ENCODE measurements at places on chromosomes 12 and 14. TPM values are rescaled to one million over a fixed set of nuclear protein-coding genes. Genes with fewer than 3 reads are reported as not detected.

GRCh38 chr14:95998656-95999055 lies 40.5 kb upstream of the C14orf132 start:
- DNase-seq, result no peak

Gene HEATR5A
- total RNA-seq, result 74.2 TPM

DNA sequence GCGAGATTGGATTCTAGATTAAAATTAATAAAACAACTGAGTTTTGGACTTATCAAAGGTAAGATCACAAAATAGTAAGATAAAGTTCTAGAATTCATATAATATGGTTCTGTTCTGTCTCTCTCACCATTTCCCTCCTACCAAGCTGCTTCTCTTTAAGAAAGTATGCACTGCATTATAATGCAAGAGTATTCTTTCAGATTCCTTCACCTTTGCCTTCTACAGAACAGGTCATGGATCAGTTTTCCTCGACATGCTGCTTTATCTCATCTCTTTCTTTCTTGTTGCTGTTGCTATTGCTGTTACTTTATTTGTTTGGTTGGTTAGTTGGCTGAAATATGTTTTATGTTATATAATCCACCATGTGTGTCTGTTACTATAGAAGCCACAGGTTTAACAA lies 357.0 kb downstream of the NAV3 start:
- no peak for DNase-seq

Gene ATL1
- 93.4 TPM for total RNA-seq

GRCh38 chr14:45253070-45253753 lies at the start of gene MIS18BP1:
MIS18BP1 (minus strand) TSS chr14:45253202; CDS start chr14:45247286, 5,916 bp downstream.
- DNase-seq, result peak; percentile 92

DNA sequence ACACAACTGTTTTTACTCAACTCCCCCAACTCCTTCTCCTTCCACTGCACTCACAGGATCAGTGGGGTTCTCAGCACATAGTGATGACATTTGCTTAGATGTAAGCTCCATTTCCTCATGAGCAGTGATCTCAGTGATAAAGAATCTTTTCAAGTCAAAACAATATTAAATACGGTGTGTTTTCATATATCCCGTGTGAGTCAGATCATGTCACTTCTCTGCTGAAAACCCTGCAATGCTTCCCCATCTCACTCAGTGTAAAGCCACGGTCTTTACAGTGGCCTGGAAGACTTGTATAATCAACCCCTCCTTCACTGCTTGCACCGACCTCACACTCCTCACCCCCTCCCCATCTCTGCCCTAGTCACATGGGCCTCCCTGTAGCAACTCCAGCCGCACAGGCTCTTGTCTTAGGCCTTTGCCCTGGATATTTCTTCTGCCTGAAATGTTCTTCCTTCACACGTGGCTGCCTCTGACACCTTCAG lies 149.7 kb upstream of the ARHGAP5 start:
- no peak for DNase-seq

- DNase-seq, result no peak
These were observed 1337.4 kb downstream of the FSCB start for GRCh38 chr14:43169722-43170121.

DNA sequence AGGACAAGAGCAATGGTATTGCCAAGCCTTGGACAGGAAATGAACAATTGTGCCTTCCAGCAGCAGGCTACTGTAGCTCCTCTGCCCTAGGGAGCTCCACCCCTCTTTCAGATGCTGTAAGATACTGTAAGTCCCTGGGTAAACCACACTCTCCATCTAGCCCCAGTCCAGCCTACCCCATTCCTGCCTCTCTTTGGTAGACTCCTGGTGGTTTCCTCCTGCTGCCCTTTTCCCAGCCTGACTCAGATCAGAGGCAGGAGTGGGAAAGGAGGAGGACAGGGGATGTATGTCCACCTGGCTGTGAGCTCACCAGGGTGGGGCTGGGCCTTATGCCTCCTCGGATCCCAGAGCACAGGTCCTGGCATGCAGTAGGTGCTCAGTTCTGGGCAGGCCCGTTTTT lies 174.6 kb downstream of the ESRRB start:
- no peak for DNase-seq

DNA sequence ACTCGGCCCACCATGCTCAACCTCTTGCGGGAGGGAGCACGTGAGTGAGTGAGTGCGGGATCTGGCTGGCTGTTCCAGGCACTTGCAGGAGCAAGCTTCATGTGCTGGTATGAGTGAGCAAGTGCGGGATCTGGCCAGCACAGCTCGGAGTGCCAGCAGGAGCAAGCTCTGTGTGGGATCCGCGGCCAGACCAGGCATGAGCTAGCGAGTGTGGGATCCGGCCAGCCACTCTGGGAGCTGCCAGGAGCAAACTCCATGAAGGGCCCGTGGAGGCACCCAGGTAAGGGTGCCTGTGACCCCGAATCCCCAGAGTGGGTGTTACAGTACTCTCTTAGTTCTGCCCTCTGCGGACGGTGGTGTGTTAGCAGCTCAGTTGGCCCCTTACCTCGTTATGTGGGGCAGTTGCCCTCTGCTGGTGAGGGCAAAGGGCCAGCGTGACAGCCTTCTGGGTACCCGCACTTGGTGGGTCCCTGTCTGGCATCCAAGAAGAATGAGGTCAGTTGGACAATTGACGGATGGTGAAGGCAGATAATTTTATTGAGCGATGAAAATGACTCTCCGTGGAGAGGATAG lies 38.3 kb downstream of the RAD51B start:
- no peak for DNase-seq

Gene RHOJ
- 11.9 TPM for total RNA-seq

DNA sequence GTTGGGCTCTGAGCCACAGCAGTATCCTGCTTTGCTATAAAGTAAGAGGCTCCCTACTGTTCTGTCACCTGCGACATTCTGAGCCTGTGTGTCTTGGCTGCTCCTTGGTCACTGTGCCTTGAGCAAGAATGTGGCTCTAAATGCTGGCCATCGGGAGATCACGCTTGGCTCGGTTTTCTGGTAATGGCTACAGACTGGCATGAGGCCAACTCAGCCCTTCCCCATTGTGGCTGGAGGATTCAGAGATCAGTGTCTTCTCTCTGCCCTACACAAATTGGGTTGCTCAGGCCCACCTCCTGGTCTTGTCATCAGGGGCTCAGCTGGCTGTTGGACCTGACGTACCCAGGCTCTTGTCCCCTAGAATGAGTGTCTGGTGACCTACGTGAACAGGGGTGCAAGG lies 94.5 kb downstream of the PLXNC1 start:
- peak; percentile 33 for DNase-seq

DNA sequence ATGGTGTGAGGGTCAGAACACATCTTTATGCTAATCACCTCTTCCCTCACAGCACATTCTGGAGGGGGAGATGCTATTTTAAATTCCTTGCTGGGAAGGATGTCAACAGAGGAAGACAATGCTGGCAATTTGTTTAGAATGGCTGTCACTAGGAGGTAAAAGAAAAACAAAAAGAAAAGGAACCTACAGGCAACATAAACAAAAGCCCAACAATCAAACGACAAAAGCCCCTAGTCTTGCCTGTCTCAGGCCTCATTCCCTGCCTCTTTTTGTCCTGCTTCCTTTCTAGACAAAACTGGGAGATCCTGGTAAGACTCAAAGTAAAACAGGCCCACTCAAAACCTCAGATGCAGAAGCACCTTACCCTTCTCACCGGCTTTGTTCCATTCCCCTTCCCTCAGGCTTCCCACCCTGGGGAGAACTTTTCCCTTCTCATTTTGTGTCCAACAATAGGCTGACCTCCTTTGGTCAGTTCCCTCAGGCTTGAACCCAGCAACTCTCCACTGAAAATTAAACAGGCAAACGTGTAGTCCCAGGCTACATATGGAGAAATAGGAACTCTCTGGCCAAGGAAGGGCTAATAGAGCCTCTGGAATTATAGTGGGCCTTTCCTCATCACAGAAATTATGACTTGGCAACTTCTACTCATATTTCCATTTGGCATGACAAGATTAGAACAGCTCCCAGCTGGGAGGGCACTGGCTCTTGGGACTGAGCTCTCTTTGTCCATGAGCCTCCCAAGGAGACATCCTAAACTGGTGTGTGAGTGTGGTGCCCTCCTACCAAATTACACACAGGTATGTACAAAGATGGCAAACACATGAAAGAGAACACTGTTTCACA lies 193.0 kb downstream of the MON2 start:
- peak; percentile 69 for DNase-seq

GRCh38 chr14:85856430-85856829 lies 326.5 kb downstream of the FLRT2 start:
- DNase-seq, result no peak

DNA sequence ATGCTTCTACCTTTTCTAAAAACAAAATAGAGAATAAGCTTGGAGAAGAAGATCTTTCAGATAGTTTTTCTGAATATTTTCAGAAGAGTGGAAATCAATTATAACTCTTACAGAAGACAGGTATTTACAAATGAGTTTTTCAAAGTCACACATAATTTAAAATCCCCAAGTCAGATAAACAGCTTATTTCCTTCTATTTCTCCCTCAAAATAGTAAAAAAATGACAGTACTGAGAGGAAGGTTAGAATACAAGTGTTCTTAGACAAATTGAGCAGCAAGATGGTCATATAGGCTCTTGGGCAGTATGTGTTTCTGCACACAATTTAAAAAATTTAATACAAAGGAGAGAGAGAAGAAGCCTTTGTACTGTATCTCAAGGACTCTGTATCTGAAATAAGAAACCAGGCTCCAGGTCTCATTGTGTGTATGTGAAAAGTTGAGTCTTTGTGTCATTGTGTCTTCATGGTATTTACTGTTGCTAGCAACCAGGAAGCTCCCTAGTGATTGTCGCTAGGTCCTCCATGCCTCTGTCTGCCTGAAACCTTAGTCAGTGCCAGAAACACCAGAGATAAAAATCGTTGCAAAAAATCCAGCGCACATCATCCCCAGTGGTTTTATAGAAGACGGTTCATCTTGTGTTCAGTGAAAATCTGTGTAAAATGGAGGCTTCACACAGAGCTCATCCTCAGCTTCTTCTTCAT lies 12.9 kb upstream of the TUBA1A start:
- DNase-seq, result peak; percentile 74

DNA sequence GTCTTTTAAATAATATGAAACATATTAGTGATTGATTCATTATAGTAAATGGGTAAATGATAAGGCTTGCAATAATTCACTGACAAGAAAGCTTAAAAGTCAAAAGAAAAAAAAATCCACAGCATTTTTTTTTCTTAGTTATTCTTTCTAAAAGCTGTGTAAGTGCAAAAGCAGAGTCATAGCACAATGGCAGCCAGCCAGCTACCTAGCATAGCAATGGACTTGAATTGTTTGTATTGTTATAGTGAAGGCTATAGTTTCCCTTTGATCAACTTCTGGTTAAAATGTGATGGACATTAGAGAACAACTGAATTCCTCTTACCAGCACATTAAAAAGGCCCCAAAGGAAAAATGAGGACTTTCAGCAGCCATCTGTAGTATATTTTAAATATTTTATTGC lies 232.1 kb downstream of the NAV3 start:
- no peak for DNase-seq

DNA sequence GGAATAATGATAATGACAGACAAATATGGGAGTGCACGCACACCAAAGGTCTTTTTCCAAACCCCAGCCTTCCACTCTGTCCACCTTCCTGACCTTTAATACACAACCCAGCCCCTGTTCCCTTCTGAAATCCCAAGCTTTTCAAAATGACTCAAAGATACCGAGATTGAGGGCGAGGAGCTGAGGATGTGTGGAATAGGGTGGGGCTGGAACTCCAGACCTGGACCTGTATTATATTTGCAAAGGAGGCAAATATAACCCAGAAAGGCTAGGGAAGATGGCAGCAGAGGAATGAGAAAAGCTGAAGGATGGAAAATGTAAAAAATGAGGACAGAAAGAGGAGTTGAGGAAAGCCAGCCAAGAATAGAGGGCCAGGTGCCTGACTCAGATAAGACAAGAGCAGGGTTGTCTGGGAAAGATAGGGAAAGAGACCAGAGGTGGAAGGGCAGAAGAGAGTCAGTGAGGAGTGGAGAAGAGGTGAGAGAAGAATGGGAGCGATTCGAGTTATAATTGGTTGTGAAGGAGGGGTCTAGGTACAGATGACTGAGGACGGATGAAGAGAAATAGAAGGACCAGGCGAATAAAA lies 1.0 kb upstream of the PTMS start:
- no peak for DNase-seq

Gene DTX1
- total RNA-seq, result 14.4 TPM

Gene ACOT6
- 0.11 TPM for total RNA-seq

DNA sequence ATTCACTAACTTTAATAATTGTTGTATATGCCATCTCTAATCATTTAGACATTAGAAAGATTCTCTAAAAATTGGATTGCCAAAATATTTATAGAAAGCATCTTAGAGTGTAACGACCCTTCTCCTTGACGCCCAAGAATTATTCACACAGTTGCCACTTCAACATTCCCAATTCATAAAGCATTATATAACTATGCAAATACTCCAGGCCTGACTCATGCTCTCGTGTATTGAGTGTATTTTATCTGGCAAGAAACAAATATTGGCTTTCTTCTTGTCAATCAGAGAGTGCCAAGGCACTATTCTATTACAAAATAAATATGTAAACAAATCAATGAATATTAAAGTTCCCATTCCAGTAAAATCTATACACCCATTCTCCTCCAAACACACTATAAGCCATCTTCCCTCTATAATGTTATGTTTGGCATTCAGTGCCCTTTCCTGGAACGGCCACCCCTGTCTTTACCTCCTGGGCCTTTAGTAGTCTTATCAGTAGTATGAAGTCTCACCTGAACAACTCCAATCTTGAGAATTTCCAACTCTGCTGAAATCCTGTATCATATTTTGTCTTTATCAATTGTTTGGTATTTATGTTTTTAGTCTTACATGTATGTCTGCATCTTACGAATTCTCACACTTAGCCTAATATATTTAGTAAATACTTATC lies 182.6 kb downstream of the PIK3C2G start:
- no peak for DNase-seq

Gene FOXJ2
- total RNA-seq, result 9.5 TPM

Gene CALM1
- 490 TPM for total RNA-seq

DNA sequence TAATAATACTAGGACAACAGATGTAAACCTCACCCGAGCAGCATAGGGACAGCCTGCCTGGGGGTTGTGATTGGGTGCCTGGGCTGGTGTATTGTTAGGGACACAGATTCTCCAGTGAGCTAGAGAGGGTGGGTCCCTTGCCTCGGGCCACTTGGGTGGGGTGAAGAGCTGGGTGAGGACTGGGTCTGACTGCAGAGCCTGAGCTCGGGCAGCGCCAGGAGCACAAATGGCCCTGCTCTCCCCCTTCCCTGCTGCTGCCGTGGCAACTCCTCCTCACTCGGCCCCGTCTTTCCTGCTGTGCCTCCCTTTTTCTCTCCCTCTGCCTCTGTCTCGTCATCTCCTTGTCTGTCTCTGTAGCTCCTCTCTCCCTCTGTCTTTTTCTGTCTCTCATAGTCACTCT lies 115.4 kb downstream of the GLT1D1 start:
- no peak for DNase-seq

- DNase-seq, result no peak
These were observed 92.3 kb downstream of the PPP1R12A start for GRCh38 chr12:79842630-79843029.

GRCh38 chr14:78403278-78403815 lies 233.2 kb downstream of the NRXN3 start:
- no peak for DNase-seq
